Stimulated activated CD8-positive, alpha-beta memory T cell treated with anti-CD3 and anti-CD28 coated beads, Interleukin-7, amount 100 ng/mL, for 1 hour (primary cell): ENCODE measurements at places on chromosomes 2 and 18.

DNA sequence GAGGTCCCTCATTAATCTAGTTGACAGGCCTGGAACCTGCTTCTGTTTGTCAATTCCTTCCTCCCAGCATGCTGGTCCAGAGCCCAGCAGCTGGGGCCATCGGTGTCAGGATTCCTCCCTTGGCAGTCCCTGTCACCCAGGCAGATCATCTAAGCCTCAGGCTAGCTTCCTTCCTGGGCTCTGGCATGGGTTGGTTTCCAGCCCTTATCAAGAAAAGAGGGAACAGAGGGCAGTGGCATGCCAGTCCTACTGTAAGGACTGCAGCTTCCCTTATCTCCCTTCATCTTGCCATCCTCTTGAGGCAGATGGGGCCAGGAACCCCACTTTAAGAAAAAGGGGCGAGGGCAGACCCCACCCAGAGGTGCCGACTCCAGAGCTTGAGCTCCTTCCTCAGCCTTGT is 10.9 kb upstream of the KCNK3 start:
- no peak for DNase-seq

- no peak for DNase-seq
These were observed 58.1 kb downstream of the CYP26B1 start for GRCh38 chr2:72089537-72089936.

- no peak for DNase-seq
These were observed 12.6 kb upstream of the TMEM214 start for GRCh38 chr2:27019931-27020855.

DNA sequence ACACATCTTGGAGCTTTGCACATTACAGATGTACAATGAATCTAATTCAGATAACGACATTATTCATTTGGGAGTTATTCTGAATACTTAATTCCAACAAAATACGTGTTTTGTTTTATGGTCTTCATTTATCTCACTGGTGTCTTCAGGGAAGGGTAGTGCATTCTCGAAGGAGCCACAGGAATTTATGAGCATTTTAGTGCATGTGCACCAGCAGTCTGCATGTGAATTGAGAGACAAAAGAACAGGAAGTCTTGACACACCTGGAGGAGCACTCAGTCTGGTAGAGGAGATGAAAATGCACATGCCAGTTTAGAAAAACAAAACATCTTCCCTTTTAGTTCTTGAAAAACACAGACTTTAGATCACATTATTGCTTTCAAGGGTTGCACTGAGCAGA is 228.7 kb downstream of the LRATD1 start:
- DNase-seq, result no peak

GRCh38 chr18:34957864-34958259 is 83.4 kb upstream of the MAPRE2 start:
- DNase-seq, result no peak

DNA sequence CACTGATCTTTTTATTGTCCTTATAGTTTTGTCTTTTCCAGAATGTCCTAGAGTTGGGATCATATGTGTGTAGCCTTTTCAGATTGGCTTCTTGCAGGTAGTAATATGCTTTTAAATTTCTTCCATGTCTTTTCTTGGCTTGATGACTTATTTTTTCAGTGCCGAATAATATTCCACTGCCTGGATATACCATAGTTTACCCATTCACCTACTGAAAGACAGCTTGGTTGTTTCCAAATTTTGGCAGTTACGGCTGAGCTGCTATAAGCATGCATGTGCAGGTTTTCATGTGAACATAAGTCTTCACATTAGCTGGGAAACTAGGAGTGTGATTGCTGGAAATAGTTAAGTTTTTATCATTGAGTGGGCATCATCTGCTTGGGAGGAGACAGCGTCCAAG is 73.7 kb downstream of the RNF144A start:
- no peak for DNase-seq

DNA sequence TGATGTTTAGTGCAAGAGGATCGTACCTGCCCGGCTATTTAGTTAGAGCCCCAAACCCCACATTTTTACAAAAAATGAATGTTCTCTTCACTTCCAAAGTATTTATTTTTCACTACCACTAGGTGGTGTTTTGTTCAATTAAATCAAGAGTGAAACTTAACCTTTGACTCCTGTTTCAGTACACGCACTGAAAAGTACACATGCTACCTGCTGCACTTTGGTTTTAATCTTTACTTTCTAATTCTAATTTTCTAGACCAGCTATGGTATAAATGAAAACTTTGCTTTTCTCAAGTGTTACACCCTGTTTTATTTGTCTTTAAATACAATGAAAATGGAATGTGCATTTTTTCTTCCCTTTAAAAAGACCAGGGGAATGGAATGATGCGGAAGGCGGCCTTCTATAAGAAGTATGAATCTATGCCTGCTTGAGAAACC is 31.4 kb upstream of the CHN1 start:
- DNase-seq, result no peak

GRCh38 chr2:144240656-144241339 is 279.1 kb downstream of the ZEB2 start:
- DNase-seq, result no peak

GRCh38 chr18:12592597-12593127 is 65.2 kb downstream of the SPIRE1 start:
- DNase-seq, result no peak

DNA sequence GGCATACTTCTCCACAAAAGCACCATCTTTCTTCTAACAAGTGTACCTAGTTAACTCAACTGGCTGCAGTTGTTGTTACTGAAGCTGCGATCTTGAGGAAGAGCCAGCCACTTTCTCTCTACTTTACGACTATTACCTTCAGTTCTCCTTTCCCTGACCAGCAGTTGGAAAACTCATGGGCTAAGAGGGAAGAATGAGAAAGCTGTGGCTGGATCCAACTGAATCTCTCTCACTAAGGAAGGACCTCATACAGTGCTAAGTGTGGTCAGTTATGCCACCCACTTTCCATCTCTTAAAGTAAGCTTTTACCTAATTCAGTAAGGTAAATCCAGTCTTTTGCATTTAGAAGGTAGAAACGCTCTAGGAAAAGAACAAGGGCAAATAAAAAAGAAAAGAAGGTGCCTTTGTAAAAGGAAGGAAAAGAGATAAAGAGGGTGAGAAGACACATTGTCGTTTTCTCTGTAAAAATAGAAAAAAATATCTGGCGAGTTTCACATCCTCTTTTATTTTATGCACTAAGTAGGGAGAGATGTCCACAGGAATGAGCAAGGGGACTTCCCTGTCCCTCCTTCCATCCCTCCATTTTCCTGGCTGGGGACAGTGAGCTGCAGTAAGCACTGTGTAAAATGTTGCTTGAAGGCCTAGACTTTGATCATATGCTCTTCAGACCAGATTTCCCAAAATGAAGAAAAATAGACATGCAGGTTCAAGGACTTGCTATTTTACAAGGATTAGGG is 73.4 kb downstream of the PLEKHM3 start:
- DNase-seq, result no peak

DNA sequence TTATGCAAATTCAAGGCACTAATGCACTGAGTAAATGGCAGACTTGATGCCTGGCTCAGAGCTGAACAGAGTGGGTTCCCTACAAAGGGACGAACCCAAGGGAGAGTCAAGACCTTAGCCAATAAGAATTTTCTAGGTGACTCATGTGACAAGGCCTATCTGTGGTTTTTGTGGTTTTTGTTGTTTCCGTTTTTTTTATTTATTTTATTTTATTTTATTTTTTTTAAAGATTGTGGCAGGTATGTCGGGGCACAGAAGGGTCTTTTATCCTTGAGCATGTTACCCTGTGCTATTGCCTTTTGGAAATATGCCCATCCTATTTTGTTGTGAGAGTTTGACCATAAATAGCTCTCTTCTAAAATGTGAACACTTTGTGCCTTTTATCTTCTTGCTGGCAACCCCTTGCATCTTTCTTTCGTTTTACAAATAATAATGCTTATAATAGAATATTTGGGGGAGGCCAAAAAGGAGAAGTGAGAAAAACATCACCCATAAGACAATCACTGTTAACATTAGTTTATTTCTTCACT is 113.4 kb upstream of the AQP4 start:
- no peak for DNase-seq

DNA sequence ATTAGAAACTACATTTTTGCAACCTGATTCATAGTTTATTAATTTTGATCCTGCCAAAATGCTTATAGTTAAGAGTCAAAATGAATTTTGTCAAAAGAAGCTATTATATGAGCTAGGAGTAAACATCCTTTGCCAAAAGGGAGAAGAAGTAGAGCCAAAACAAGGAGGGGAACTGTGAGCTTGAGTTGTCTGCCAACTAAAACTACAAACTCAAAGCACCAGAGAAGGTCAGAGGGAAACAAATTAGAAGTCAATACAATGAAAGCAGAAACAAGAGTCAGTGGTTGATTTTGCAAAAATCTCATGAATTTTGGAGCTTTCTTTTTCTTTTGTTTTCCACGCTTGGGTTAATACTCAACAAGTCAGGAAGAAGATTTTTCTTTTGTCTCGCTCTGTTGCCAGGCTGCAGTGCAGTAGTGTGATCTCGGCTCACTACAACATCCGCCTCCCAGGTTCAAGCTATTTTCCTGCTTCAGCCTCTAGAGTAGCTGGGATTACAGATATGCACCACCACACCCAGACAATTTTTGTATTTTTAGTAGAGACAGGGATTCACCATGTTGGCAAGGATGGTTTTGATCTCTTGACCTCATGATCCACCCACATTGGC is 508.5 kb downstream of the RIT2 start:
- DNase-seq, result no peak

GRCh38 chr2:195498839-195499490 is 158.1 kb upstream of the SLC39A10 start:
- no peak for DNase-seq

- DNase-seq, result no peak
These were observed 17.7 kb upstream of the CCDC93 start for GRCh38 chr2:118031566-118031965.

DNA sequence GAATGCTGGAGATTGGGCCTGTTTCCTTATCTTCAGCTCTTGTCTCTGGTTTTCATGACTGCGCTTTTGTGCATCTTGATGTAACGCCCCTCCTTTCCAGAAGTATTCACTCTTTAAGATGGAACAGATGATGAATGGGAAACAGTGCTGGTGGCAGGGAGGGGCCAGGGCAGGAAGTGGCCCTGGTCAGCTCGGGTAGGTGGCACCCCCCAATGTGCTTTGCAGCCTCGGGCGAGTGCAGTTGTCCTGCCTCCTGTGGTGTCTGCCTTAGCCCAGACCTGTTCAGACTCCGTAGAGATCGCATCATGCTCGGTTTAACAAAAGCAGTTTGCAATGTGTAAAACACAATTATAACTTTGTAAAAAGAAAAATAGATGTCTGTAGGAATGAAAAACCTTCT is 17.0 kb upstream of the MGAT4A start:
- no peak for DNase-seq

DNA sequence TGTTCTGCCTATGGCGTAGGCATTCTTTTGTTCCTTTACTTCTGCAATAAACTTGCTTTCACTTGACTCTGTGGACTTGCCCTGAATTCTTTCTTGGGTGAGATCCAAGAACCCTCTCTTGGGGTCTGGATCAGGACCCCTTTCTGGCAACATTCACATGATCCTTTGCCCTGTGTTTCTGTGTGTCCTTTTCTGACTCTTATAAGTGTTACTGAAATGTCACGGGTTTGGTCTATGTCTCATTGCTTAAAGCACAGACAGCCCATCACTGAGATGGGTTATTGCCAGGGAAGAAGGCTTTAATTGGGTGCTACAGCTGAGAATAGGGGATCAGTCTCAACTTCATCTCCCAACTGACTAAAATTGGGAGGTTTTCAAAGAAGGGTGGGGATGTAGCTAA is 110.9 kb upstream of the XPO1 start:
- DNase-seq, result no peak

- DNase-seq, result no peak
These were observed 25.0 kb upstream of the KDM3A start for GRCh38 chr2:86416146-86416545.

DNA sequence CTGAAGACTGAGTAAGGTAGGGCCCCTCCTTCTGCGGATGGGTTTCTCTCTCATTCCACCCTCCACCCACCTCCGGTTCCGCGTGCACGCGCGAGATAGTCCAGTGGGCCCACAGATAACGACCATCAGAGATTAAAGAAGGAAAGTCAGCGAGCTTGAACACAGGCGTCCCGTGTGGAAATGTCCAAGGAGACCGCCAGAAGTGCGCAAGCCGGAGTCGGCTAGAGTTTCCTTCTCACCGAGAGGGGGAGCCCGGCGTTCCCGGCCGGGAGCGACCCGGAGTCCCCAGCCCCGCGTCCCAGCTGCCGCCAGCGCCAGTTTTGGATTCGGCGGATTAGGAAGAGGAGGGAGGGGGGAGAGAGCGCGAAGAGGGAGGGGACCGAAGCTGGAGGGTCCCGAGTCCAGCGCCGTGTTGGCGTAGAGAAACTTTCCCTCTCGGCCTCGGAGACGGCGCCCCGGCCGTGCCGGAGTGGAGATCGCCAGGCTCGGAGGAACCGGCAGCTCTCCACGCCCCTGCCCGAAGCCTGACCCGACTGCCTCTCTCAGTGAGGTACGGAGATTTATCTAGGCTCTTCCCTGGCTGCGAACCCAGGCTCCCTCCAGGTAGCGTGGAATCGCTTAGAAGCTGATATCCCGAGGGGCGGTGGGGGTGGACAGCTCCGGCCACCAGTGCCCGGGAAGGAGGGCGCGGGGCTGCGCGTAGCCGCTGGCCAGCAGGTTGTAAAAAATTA is at the start of gene GULP1:
GULP1 (plus strand) TSS at position 258 of the 731 bp plus-strand sequence. CDS start 185,829 bp downstream, outside the sequence.
- DNase-seq, result no peak

DNA sequence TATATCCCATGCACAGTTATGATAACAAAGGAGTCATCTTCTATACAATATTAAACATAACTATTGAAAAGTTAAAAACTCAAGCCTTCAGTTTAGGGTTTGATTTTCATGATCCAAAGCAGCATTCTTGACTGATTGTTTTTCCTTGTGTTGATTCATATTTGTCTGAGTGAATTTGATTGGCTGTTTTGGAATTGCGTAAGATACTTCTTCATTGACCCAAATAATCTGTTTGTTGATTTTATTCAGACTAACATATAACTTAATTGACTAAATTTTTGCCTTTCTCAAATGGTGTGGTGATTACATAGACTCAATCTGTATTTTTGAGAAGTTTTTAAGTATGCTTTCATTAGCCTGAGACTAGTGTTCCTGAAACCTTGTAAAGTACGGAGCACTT is 305.7 kb upstream of the TNP1 start:
- no peak for DNase-seq

DNA sequence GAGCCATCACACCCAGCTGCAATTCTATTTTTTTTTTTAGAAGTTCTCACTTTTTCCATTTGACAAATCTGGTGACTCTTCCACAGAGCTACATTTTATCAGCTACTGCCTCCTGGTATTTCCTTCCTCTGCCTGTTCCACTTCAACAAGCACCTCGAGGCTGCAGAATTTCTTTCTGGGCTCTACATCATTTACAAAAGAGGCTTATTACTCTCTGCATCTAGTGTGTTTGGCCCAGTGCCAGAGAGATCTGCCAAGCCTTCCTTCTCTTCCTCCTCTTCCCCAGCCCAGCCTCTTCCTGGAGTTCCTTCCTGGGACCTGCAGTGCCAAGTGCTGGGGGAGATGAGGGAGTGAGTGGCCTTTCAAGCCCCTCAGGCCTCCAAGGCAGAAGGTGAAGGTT is 119.6 kb upstream of the ITGA6 start:
- DNase-seq, result no peak

DNA sequence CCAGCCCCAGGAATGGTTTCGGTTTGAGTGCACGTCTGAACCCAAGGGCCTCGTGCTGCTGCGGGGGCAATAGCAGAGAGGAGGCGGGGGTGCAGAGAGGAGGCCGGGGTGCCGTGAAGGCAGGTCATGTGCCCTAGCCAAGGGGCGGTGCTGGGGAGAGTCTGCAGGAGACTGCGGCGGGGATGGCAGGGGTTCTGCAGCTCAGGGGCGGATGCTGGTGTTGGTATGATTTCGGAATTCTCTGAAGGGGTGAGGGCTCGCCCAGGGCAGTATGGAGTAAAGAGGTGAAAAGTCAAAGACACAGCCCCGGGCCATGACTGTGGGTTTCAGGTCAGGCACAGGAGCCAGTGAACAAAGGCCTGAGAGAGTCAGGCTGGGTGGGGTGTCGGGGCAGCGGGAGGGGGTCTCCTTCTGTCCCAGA is 186.5 kb upstream of the HDAC4 start:
- no peak for DNase-seq
